GM04503 (cell line): ENCODE measurements at places on chromosomes 4 and X.

GRCh38 chrX:148905400-148905799 is 405.0 kb downstream of the AFF2 start:
- no peak for DNase-seq

DNA sequence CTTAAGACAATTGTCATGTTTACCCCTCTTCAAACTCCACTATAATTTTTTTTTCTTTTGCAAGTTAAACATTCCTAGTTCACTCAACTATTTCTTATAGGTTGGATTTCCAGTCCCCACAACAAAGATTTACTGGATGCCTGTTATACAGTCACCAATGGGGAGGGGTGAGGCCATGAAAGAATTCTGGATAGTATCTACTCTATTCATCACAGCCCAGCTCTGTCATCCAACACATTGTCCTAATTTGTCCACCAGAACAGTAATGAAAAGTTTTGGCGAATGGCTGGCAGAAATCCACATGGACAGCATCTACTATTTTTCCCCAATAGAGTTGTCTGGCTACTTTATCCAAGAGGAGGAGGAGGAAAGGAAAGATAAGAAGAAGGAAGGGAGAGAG is 192.7 kb upstream of the S100G start:
- DNase-seq = peak; percentile 64

DNA sequence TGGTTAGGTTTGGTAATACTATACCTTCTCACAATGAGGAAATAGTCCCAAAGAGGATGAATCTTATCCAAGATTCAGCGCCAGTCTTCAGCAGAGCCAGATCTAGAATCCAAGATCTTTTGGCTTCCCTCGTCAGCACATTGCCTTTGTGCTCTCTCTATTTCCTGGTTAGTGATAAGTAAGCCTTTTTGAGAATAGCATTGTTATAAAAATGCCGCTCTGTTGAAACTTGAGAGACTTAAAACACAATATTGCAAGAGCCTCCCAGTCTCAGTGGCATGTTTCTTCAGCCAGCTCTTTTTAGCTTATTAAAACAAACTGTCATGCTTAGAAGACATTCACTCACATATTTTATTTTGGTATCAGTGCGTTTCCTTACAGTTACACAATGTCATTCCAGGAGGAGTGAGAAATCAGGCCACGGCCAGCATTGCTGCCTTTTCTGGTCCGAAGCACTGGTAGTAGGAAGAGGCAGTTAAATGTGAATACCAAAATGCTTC is 141.4 kb downstream of the KLHL8 start:
- peak; percentile 78 for DNase-seq

- no peak for DNase-seq
Measured at GRCh38 chrX:108271397-108271787, 166.8 kb downstream of the COL4A6 start.

GRCh38 chr4:153204728-153205648 is 745 bp downstream of the TRIM2 start:
- DNase-seq = no peak

- DNase-seq = no peak
Measured at GRCh38 chr4:14064984-14065383, 437.5 kb upstream of the BOD1L1 start.

DNA sequence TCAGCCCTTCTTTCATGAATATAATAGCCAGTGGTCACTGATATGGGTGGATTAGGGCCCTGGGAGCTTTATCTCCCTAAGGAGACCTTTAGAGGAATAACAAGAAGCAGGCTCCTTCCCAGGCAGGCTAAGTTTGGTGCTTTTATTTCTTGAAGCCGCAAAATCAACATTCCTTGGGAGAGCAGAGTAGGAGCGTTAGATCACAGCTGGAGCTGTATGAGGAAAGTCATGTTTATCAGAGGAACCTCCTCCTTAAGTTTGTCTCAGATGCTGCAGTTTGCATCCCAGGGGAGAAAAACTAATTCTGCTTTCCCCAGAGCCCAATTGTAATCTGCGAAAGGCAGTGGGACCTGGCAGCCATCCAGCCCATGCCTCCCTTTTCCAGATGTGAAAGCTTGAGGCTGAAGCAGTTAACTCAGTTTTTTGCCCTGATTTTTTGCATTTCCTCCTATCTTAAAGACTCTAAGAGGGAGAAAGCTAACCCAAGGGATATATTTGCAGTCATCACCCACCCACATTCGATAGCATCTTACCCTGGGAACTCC is 186.0 kb upstream of the FRMPD4 start:
- no peak for DNase-seq

GRCh38 chr4:8191136-8191747 is 7.8 kb upstream of the SH3TC1 start:
- no peak for DNase-seq

DNA sequence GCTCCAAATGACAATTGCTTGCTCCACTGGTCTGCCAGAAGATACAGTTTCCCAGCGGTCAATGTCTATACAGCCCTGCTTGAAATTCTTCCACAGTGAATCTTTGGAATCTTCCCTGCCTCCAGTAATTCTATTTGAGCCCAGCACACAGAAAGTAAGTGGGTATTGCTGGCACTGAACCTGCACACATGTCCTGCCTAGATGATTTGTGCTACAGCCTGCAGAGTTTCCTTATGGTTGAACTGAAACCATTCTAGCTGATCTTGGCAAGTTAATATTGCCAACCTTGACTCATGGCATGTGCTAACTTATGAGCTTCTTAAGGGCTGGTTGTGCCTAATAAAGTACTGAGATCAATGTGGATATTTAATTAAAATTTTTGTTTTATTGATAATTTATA is 553.8 kb upstream of the GNPDA2 start:
- no peak for DNase-seq

DNA sequence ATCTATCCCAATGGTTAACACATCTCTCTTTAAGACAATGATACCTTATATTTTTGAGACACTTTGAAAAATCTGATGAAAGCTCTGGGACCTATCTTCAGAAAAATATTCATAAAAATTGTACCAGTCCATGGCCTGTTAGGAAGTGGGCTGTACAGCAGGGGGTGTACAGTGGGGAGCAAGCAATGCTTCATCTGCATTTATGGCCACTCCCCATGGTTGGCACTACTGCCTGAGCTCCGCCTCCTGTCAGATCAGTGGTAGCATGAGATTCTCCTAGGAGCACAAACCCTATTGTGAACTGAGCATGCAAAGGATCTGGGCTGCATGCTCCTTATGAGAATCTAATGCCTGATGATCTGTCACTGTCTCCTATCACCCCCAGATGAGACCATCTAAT is 42.6 kb downstream of the C4orf51 start:
- DNase-seq = no peak

GRCh38 chr4:82123934-82124333 is 249.9 kb downstream of the HNRNPD start:
- DNase-seq = no peak

DNA sequence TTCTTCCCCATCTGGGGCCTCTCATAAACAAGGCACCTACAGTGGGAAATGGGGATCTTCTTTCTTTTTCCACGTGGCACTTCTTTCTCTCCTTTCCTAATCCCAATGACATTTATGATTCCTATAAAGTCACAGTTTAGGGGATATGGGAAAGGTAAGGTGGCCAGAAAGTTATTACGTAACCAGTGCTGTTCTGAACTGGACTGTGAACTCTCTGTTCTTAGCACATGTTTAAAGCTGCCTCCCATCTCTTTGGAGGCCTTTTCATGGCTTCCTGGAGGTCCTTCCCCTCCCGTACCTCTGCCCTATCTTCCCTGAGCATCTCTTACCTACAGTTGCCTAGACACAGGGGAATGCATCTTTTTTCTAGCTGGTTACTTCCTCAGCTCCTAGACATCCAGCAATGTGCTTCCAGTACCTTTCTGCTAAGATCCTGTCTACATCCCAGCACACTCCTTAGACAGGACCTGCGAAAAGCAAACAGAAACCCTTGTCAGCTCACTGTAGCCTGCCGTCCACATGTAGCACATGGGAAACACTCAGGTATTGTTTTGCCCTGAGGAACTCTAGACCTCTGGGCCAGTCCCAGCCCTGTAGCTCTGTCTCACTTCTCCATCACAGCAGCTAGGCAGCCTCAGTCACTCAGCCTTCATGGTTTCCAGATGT is 195.4 kb downstream of the NWD2 start:
- DNase-seq = no peak

GRCh38 chr4:37165844-37166243 is 78.7 kb upstream of the NWD2 start:
- DNase-seq = no peak

DNA sequence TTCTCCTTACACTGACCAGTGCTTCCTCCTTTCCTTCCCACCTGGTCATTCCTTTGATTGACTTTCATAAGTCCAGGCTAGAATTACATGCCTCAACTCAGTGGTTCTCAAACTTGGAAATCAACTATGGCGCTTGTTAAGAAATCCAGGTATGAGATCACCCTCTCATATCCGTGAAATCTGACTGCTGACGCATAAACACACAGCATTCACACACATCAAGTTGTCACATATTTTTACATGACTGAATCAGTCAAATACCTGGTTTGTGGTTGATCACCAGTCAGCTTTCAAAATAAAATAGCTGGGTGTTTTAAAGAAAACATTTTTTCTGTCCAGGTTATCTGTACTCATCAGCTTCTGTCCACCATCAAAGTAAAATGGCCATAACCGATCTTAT is 433.5 kb downstream of the AFF2 start:
- no peak for DNase-seq

DNA sequence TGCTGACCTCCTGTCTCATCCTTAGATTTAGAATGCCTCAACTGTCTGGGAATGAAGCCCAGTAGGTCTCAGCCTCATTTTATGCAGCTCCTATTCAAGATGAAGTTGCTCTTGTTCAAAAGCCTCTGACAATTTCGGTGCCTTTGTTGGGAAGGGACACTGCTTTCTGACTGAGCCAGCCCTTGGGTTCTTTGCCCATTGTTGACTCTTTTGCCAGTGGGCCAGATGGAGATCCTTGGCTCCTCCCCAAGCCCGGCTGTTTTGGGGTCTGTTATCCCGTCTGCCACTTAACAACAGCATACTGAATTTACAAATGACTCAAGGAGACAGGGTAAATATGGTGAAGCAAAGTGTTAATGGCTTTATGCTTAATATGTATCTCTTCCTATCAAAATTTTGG is 58.3 kb upstream of the PRKX start:
- no peak for DNase-seq

GRCh38 chrX:101348452-101349192 is at the start of gene TIMM8A:
Gene TIMM8A (minus strand): TSS chrX:101348742. CDS start chrX:101348664, 78 bp downstream.
- no peak for DNase-seq

GRCh38 chr4:81118086-81118485 is 87.6 kb downstream of the BMP3 start:
- no peak for DNase-seq

GRCh38 chr4:15234116-15234855 is 193.5 kb upstream of the C1QTNF7 start:
- DNase-seq = peak; percentile 58

DNA sequence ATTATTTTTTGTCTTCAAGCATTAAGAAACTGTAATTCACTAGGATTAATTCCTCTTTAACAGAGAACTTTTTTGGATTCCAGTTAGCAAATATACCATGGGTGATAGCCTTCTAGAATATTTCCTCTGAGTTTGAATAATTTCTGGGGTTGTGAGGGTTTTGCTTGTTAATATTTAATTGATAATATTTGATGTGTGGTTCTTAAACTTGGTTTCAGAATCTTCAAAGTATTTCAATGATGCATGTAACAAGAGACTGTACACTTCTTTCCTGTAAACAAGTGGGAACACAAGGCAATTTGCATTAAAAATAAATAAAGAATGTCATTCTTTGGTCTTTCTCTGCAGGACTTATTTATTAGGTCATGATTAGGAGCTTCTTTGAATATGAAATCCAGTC is 9.5 kb upstream of the C4orf51 start:
- DNase-seq = no peak

DNA sequence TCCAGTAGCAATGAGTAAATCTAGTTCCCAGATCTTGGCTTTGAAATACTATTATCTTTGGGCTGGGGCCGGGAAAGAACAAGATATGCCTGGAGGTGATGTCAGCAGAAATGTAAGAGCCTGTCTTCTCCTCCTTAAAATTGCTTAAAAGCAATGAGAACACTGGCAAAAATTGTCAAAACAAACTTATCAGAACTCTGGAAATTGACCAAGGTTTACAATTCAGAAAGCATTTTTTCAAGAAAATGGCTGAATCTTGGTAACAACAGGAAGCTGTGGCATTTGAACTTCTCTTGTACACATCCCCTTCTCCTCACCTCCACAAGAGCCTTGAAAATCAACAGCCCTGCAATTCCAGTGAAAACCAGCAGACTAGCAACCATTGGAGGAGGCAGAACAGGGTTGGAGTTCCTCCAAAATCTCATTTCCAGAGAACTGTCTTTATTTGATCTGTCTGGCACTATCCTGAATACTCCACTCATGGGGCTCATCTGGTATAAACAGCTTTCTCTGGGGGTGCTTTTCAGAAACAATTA is 13.5 kb downstream of the TIMP1 start:
- no peak for DNase-seq

DNA sequence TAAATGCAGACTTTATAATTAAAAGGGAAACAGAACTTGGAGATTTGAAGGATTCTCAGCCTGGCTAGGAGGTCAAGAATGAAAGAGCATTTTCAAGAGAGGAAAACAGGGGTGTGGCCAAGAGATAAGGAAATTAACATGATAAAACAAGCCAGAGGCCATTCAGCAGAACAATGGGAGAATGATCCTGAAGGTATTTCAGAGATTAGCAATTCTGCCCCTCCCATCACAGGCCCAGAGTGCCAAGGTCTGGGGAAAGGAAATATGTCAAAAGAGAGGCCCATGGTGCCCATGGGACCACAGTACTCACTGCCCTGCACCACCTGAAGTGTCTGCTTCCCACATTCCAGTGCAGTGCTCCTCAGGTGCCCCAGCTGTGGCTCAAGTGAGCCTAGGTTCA is 188.5 kb upstream of the STS start:
- no peak for DNase-seq

DNA sequence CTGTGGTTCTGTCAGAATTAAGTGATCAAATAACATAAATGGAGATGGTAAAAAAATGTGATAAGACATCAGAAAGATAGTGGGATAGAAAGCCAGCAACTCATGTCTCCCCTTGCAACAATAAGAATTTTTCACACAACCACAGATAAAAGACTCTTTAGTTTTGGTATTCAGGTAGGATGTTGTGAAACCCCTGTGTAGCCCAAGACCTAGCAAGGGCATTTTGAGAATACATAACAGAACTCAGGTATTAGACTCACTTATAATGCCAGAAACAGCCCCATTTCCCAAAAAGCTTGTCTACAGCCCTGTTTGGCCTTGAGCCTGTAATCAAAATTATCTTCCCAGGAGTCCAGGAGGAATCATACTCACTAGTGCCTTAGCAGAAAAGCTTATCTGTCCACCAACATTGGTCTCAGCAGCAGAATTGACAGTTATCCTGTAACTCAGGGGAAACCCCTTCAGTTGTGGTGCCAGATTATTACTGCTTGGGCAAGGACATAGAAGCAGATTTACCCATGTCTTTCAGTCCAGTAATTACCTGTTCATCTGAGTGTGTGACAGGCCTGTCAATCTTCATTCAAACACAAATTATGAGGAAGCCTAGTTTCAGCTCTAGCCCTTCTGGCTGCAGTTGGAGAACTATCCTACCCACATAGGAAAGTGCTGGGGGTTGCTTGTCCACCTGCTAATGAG is 41.0 kb upstream of the UGT2B17 start:
- DNase-seq = no peak

GRCh38 chr4:6751611-6752485 is 30.7 kb upstream of the KIAA0232 start:
- DNase-seq = no peak
